CD4-positive, alpha-beta memory T cell (primary cell): ENCODE measurements at places on chromosomes 1 and 21. TPM values are rescaled to one million over a fixed set of nuclear protein-coding genes. Genes with fewer than 3 reads are reported as not detected.
A peak's percentile ranks its signal among the peaks of the same experiment; 100 is the strongest.

DNA sequence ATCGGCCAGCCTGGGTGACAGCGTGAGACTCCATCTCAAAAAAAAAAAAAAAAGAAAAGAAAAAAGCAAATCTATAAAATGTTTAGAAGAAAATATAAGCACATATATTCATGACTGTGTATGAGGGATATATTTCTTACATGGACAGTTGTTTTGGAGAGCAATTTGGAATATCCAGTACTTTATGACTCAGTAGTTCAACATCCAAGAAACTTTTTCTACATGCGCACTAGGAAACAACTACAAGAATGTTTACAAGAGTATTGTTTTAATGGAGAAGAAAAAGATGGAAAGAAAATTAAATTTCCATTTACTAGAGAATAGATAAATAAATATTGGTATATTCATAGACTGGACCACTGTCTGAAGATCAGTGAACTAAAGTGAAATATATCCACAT is 77.5 kb downstream of the MAST2 start:
- no peaks in the 10 kb centered on the region for H3K36me3 ChIP-seq
- no peak overlapping the region for H3K4me3 ChIP-seq
- H3K4me1 ChIP-seq = no peaks in the 10 kb centered on the region
- DNase-seq = no peak
- H3K27ac ChIP-seq = no peak overlapping the region
- H3K27me3 ChIP-seq = no peaks in the 10 kb centered on the region

NHLH2 gene
- total RNA-seq = not detected

GRCh38 chr1:118960026-118960561 is 28.0 kb downstream of the TBX15 start:
- H3K27me3 ChIP-seq = no peaks in the 10 kb centered on the region
- DNase-seq = no peak
- no peaks in the 10 kb centered on the region for H3K36me3 ChIP-seq
- no peaks in the 10 kb centered on the region for H3K4me1 ChIP-seq

DNA sequence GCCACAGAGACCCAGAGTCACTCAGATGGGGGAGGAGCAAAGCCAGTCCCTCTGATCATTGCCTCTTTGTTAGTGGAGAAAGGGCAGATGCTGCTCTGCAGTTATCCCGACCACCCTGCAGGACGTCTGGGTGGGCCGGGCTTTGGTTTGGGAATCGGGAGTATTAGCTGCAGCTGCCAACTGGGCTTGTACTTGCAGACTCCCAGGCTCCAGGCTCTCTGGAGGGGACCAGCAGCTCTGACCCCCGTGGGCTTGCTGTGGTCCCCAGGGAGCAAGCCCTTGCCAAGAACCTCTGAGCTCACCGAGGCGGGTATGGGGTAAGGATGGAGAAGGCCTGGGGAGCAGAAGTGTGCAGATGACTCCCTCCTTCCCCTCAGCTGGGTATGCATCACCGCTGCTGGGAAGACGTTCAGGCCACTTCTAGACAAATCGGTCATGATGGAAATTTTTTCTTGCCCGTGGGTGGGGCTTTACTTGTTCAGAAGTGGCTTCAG is 21.6 kb downstream of the MAPKAPK2 start:
- H3K27me3 ChIP-seq = no peaks in the 10 kb centered on the region
- H3K4me3 ChIP-seq = no peak overlapping the region
- H3K4me1 ChIP-seq = peaks cover 89% of the 10 kb centered on the region
- DNase-seq = no peak
- H3K27ac ChIP-seq = no peak overlapping the region

GRCh38 chr1:232901255-232901654 is 49.2 kb upstream of the NTPCR start:
- H3K4me1 ChIP-seq = peaks cover 9% of the 10 kb centered on the region
- H3K27ac ChIP-seq = no peak overlapping the region
- no peaks in the 10 kb centered on the region for H3K36me3 ChIP-seq
- DNase-seq = no peak
- no peak overlapping the region for H3K4me3 ChIP-seq

GRCh38 chr1:50929376-50929958 is 30.6 kb downstream of the FAF1 start:
- H3K27ac ChIP-seq = no peak overlapping the region
- DNase-seq = peak; percentile 22
- no peaks in the 10 kb centered on the region for H3K4me1 ChIP-seq
- H3K4me3 ChIP-seq = no peak overlapping the region
- no peaks in the 10 kb centered on the region for H3K36me3 ChIP-seq

GRCh38 chr1:177209357-177209756 is 38.6 kb downstream of the BRINP2 start:
- H3K4me1 ChIP-seq = no peaks in the 10 kb centered on the region
- no peaks in the 10 kb centered on the region for H3K36me3 ChIP-seq
- DNase-seq = no peak
- H3K27ac ChIP-seq = no peak overlapping the region
- no peak overlapping the region for H3K4me3 ChIP-seq

GRCh38 chr1:226344441-226345259 is 35.7 kb upstream of the LIN9 start:
- H3K27ac ChIP-seq = no peak overlapping the region
- no peaks in the 10 kb centered on the region for H3K36me3 ChIP-seq
- no peak overlapping the region for H3K4me3 ChIP-seq
- H3K27me3 ChIP-seq = no peaks in the 10 kb centered on the region

RGS16 gene
- total RNA-seq = 1.4 TPM

YY1AP1 gene
- total RNA-seq = 102 TPM

DNA sequence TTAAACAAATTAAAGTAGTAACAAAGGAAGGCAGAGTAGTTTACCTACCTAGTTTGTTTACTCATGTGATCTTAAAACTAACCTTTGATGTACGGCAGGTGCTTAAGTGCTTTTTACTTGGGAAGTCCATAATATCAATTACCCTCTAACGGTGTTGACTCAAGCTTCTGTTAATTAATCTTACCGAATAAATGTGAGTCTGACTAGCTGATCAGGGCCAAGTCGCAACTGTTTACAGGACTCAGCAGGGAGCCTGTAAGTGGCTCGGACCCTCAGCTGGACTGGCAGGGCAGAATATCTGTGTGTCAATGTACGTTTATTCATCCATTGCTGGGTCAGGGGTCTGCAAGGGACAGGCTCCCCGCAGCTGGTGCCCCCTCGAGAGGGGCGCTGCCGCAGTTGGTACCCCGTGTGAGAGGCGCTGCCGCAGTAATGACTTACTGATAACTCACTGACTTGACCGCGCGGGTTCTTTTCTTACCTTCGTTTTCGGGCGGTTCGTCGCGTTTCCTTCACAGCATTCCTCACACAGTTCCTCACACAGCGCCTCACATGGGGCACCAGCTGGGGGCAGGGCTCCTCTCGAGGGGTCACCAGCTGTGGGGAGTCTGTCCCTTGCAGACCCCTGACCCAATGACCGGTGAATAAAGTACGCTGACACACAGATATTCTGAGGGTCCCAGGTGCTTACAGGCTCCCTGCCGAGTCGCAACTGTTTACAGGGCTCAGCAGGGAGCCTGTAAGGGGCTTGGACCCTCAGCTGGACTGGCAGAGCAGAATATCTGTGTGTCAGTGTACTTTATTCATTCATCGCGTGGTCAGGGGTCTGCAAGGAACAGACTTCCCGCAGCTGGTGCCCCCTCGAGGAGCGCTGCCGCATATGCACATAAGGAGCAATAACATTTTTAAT is 3.0 kb downstream of the FMO1 start:
- H3K27me3 ChIP-seq = peaks cover 8% of the 10 kb centered on the region
- DNase-seq = no peak
- peak overlapping the region; percentile 42 for H3K4me3 ChIP-seq
- peaks cover 9% of the 10 kb centered on the region for H3K4me1 ChIP-seq
- no peaks in the 10 kb centered on the region for H3K36me3 ChIP-seq

- H3K36me3 ChIP-seq = no peaks in the 10 kb centered on the region
- no peak for DNase-seq
- H3K27me3 ChIP-seq = no peaks in the 10 kb centered on the region
Observed at GRCh38 chr21:45538381-45539045, 3.7 kb downstream of the SLC19A1 start.

S100A1 gene
- total RNA-seq = not detected

GRCh38 chr21:37357691-37358090 is 8.9 kb upstream of the DYRK1A start:
- no peak overlapping the region for H3K27ac ChIP-seq
- H3K36me3 ChIP-seq = no peaks in the 10 kb centered on the region
